ENCODE measurements at places on chromosomes 12 and 14.

DNA sequence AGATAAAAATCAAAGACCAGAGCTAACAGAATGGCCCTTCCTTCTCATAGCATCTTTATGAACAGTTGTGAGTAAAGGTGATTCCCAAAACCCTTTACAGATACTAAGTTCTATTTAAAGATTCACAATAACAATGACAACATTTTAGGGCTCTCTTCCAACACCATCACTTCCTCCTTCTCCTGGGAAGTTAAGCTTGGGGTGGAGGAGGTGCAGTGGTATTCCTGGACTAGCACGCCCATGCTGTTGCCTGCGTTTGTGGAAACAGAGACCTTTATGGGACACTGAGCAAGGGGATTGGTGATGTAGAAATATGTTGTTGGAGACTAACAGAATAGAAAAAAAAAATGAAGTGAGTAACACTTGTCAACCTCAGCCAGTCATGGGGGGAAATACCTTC lies 22.5 kb downstream of the SYNE2 start:
- no peak for DNase-seq

- DNase-seq = no peak
Observed at GRCh38 chr14:35347323-35348043, 55.3 kb downstream of the PSMA6 start.

GRCh38 chr14:39035336-39035735 lies 67.7 kb downstream of the SEC23A start:
- DNase-seq = no peak

DNA sequence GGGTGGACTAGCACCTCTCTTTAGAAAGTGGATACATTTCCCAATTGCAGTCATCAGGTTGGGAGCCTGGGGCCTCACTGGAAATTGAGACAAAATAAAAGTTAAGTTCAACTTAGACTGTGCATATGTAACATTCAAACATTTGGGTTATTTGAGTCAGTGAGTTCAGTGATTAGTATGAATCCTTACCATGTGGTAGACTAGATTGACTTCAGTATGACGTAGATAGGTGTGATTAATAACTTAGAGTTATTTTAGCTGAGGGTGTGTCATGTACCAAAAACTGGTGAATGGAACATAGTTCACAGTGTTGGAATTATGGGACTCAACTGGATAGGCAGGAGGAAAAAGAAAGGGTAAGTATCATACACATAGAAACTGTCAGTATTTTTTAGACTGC lies 8.0 kb upstream of the SSTR1 start:
- no peak for DNase-seq

Measured in brain pericyte (primary cell).